Upper lobe of right lung (tissue), 1 donor: ENCODE measurements at places on chromosomes 7 and 10. TPM values are rescaled to one million over a fixed set of nuclear protein-coding genes. Genes with fewer than 3 reads are reported as not detected.

TAS2R4 gene
- 2.2 TPM for total RNA-seq

MARVELD1 gene
- total RNA-seq, result 43.8 TPM

TFEC gene
- 29.8 TPM for total RNA-seq

- DNase-seq, result no peak
- H3K36me3 ChIP-seq, result no peaks in the 10 kb centered on the region
These were observed 100.2 kb downstream of the TPK1 start for GRCh38 chr7:144735505-144736276.

DNA sequence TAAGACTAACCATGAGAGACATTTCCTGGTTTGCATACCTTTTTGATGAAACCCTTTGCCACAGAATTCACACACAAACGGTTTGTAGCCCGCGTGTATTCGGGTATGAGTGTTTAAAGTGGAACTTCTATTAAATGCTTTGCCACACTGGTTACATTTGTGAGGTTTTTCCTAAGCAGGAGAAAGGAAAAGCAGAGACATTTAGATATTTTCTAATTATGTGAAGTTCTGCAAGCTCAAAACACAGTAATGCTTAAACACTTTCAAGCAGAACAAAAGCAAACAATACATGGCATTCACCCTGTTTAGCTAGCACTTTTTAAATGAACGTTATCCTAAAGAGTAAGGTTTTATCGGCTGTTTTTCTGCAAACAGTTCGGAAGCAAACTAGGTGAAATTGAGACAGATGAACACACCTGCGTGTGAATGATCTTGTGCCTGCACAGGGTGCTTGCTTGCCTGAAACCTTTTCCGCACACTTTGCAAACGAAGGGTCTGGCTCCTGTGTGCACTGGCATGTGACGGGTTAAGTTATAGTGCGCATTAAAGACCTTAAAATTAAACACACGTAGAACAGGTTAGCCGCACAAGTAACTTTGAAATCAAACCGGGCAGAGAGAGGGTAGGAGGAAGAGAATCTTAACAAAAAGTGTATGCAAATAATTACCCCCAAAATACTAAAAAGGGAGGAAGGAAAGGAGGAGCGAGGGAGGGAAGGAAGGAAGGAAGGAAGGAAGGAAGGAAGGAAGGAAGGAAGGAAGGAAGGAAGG, 1.6 kb downstream of the FEZF1 start:
- H3K4me1 ChIP-seq, result peaks cover 24% of the 10 kb centered on the region
- H3K27ac ChIP-seq, result no peak overlapping the region
- no peaks in the 10 kb centered on the region for H3K36me3 ChIP-seq

GRCh38 chr7:1632916-1633785, 36.9 kb upstream of the ELFN1 start:
- H3K4me1 ChIP-seq, result no peaks in the 10 kb centered on the region
- no peaks in the 10 kb centered on the region for H3K27me3 ChIP-seq
- no peak overlapping the region for H3K27ac ChIP-seq
- H3K36me3 ChIP-seq, result no peaks in the 10 kb centered on the region

DNA sequence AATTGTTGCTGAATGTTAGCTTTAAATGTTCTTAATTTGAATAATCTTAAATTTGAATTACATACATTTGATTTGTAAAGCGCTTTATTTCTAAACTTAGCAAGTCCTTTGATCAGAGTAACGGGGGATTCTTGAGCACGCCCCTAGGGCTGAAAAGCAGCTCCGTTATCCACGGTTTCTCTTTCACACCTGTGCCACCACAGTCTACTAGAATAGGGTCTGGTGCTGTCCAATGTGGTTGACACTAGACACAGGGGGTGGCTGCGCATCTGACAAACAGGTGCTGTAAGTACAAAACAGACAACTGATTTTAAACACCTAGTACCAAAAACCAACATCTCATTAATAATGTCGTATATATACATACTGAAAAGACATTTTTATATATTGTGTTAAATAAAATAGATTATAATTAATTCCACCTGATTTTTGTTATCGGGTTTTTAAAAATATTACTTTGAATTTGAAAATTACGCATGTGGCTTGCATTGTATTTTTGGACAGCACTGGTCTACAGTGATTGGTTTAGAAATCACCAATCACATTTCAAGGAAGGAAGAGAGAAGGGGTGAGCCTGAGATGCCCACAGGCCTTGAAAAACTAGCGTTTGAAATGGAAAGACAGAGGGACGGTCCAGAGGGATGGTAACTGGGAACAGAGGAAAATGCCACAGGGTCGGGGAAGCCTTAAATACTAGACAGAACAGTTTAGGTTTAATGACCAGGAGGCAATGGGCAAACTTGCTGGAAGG, 7.3 kb downstream of the SEPHS1 start:
- H3K4me3 ChIP-seq, result no peak overlapping the region
- peaks cover 6% of the 10 kb centered on the region for H3K36me3 ChIP-seq
- DNase-seq, result no peak
- no peak overlapping the region for H3K27ac ChIP-seq

DNA sequence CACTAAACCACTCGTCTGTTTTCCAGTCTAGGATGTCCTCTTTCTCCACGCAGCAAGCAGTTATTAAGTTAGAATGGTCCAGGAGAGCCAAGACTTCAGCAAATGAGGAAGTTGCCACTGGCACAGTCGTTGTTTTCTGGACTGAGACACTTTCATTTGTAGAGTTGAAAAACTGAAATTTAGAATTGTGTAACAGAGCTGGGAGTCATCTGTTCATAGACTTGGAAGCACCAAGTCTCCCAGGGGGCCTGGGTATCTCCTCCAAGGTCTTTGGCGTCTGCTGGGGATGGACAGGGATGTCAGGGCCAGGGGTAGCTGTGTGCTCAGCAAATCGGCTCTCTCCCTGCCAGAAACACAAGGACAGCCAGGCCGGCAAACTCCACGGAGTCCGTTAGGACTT, 208.4 kb downstream of the FANK1 start:
- no peak for DNase-seq
- no peak overlapping the region for H3K4me3 ChIP-seq
- no peaks in the 10 kb centered on the region for H3K36me3 ChIP-seq
- no peaks in the 10 kb centered on the region for H3K27me3 ChIP-seq
- H3K4me1 ChIP-seq, result no peaks in the 10 kb centered on the region
- H3K27ac ChIP-seq, result no peak overlapping the region

GRCh38 chr10:43131256-43131655, 7.0 kb upstream of the CSGALNACT2 start:
- H3K4me1 ChIP-seq, result peaks cover 2% of the 10 kb centered on the region
- no peaks in the 10 kb centered on the region for H3K27me3 ChIP-seq
- H3K4me3 ChIP-seq, result no peak overlapping the region
- H3K36me3 ChIP-seq, result no peaks in the 10 kb centered on the region
- no peak overlapping the region for H3K27ac ChIP-seq

GRCh38 chr10:107546284-107546683, 381.8 kb upstream of the SORCS1 start:
- H3K4me1 ChIP-seq, result no peaks in the 10 kb centered on the region
- no peaks in the 10 kb centered on the region for H3K36me3 ChIP-seq
- H3K4me3 ChIP-seq, result no peak overlapping the region
- H3K27me3 ChIP-seq, result no peaks in the 10 kb centered on the region
- no peak for DNase-seq

DNA sequence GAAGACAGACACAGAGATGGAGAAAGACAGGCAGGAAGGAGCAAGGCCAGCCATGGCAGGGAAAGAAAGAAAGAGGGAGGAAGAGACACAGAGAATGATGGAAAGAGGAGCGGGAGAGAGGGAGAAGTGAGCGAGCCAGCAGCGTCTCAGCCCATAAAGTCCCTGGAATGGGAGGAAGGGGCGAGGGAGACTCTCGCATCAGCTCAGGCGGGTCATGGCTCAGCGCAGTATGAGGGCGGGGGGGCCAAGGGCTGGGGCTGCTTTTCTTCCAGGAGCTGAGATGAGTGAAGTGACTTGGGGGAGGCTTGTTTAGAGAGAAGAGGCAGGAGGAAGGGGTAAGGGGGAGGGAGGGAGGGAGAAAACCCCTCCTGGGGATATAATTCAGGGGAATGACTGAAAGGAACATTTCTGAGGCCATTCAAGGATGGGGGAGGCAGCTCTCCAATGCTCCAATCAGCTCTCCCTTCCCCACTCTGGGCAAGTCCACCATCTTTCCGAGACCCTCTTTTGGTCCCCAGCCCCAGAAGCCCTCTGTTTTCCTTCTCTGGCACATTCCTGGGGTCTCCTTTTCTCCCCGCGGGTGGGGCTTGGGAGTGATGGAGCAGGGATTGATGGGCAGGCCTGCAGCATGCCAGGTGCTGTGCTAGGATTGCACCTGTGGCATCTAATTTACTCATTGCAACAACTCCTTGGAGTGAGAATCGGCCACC, 87.9 kb downstream of the HIF1AN start:
- peak; percentile 30 for DNase-seq
- H3K27ac ChIP-seq, result no peak overlapping the region
- H3K27me3 ChIP-seq, result peaks cover 66% of the 10 kb centered on the region

GRCh38 chr10:17734432-17735080, 17.4 kb upstream of the TMEM236 start:
- no peak for DNase-seq
- H3K4me3 ChIP-seq, result no peak overlapping the region
- H3K27me3 ChIP-seq, result no peaks in the 10 kb centered on the region
- peaks cover 3% of the 10 kb centered on the region for H3K4me1 ChIP-seq
- no peaks in the 10 kb centered on the region for H3K36me3 ChIP-seq

SLC13A4 gene
- not detected for total RNA-seq

XRCC2 gene
- total RNA-seq, result 0.46 TPM

GRCh38 chr10:112956631-112957350, 6.7 kb downstream of the TCF7L2 start:
- H3K4me3 ChIP-seq, result peak overlapping the region; percentile 12
- DNase-seq, result no peak
- H3K36me3 ChIP-seq, result no peaks in the 10 kb centered on the region
- H3K27ac ChIP-seq, result no peak overlapping the region
- H3K4me1 ChIP-seq, result peaks cover 47% of the 10 kb centered on the region

PAPSS2 gene
- total RNA-seq, result 210 TPM

AKR1C1 gene
- 42.0 TPM for total RNA-seq

DNA sequence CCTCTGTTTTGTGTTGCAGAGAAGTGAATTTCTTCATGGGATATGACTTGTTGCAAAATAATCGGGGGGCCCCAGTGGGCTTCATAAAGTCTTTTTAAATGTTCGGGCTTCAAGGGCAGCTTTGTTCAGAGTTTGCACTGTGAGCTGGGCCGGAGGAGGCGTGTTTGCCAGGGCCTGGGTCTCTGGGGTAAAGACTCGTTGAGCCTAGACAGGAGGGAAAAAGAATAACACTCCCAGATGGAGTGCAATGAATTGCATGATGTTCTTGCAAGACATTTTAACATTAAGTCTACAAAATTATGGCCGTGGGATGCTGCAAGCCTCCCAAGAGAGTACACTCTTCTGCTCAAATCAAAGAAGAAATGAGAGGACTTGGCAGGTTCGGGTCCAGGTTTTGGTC, 23.6 kb downstream of the BMPER start:
- H3K27ac ChIP-seq, result no peak overlapping the region
- H3K4me3 ChIP-seq, result no peak overlapping the region
- peaks cover 6% of the 10 kb centered on the region for H3K4me1 ChIP-seq
- H3K36me3 ChIP-seq, result no peaks in the 10 kb centered on the region
- no peaks in the 10 kb centered on the region for H3K27me3 ChIP-seq
- DNase-seq, result no peak

GRCh38 chr10:88194961-88195367, 331.5 kb downstream of the PTEN start:
- no peak overlapping the region for H3K4me3 ChIP-seq
- no peaks in the 10 kb centered on the region for H3K27me3 ChIP-seq
- H3K4me1 ChIP-seq, result no peaks in the 10 kb centered on the region
- no peak for DNase-seq
- H3K36me3 ChIP-seq, result no peaks in the 10 kb centered on the region

CYP2E1 gene
- total RNA-seq, result 2.1 TPM
